Dermis blood vessel endothelial cell (primary cell): ENCODE measurements at places on chromosomes 11 and 22.

DNA sequence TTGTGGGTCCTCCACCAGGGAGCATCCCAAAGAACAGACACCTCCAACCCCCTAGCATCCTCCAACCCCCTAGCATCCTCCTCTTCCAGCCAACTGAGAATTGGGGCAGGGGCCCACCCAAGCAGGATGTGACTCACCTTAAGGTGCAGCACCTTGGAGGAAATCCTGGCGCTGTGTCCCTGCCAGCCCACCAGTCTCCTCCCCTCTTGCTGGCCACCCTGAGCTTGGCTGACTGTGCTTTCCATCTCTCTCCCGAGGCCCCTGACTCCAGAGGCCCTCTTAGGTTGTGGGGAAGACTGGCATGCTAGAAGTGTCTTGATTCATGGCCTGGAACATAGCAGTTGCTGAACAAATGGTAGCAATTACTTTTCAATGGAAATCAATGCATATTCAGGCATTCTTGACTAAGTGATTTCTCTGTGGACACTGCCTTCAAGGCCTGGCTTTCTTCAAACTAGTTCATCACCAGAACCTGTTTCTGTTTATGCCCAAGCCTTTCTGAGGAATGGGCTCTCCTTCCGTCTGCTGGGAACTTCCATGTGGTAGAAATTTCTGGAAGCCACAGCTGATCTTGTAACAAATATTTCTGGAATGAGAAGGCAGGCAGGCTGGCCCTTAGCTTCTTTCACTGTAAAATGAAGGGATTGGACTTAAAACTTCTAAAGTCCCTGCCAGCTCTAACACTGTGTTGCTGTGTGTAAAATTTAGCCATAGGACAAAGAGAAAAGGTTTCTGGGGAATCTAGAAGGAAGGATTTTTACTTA is 60.5 kb downstream of the CEP164 start:
- no peak for DNase-seq

DNA sequence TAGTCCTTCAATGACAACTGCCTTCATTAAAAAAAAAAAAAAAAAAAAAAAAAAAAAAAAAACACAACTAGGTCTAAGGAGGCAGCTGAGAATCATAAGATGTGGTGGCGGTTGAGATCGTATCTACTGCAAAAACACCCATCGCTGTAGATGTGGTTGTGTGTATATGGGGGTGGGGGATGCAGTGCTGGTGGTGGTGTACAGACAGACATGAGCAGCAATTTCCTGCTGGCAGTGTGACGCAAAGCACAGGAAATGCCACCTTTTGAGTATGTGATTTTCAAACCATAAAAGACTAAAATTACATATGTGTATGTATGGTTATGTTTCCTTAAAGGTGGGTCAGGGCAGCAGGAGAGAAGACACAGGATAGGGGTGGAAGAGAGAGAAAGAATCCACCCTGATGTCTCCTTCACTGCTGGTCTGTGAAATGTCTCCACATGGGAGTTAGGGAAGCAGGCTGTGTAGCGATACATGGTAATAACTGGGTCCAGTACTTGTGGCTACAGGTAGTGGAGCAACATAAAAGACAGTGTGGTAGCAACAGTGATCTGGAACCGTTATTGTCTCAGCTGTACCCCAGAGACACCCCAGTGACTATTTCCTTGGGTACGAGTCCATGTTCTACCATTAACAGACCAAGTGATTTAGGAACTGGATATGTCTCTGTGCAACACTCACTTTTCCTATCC is 57.9 kb downstream of the SYTL2 start:
- DNase-seq: peak; percentile 32

- no peak for DNase-seq
Observed at GRCh38 chr22:32788904-32789624, 12.4 kb upstream of the TIMP3 start.

GRCh38 chr11:134442246-134442645 is 30.2 kb upstream of the B3GAT1 start:
- DNase-seq: no peak

- DNase-seq: no peak
Observed at GRCh38 chr11:13728076-13728475, 59.6 kb downstream of the FAR1 start.

GRCh38 chr22:41935509-41935908 is 8.9 kb upstream of the TNFRSF13C start:
- DNase-seq: no peak

DNA sequence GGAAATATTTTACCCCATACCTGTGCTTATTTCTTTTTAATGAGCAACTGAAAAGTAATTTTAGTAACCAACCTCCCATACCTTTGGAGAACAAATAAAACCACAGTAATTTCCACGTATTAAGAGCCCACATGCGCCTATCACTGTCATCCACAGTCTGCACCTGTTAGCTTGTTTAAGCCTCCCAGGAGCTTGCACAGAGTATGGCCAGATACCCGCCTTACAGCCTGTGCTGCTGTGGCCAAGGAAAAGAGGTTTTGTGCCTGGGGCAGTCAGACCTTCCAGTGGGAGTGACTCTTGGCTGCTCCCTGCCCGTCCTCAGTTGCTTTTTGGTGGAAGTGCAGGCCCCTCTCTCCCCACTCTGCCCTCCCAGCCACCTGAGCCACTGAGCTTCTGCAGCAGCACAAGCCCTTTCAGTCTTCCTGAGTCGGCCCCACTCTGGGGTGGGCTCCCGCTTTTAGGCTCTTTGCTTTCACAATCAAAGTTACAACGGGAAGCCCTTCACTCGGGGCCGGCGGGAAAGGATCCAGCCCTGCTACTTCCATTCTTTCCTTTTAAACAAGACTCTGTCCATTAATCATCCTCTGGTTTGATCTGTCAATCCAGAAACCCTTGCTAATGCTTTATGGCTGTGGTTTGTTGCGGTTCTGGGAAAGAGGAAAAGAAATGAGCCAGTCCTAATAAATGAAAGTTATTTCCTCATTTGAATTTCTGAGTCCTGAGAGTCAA is 308.8 kb downstream of the TBC1D22A start:
- no peak for DNase-seq

DNA sequence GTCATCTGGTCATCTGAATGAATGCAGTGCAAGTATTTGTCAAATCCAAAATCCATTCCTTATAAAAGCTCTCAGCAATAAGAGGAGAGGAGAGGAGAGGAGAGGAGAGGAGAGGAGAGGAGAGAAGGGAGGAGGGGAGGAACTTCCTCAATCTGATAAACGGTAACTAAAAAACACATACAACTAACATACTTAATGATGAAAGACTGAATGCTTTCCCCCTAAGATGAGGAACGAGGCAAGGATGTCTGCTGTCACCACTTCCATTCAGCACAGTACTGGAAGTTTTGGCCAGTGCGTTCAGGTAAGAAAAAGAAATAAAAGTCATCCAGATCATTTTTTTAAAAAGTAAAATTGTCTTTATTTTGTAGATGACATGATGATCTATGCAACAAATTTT is 80.4 kb downstream of the CD82 start:
- no peak for DNase-seq

GRCh38 chr11:124644426-124645280 is 22.0 kb downstream of the TBRG1 start:
- peak; percentile 82 for DNase-seq

DNA sequence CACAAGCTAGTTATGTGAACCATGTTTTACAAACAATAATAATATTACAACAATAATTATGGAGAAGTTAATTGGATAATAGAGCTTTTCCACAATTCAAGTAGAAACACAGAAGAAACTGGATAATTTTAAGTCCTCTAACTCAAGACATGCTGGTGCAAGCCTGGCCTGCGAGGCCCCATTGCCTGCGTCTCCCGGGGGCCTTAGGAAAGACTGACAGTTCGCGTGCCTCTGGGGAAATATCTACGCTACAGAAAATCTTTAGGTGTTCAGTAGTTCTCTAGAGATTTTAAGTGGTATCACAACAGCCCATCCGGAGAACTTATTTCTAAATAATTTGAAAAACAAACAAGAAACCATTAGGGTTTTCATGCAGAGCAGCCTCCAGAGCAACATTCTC is 23.2 kb downstream of the GAL start:
- DNase-seq: no peak

- DNase-seq: no peak
Observed at GRCh38 chr11:31943056-31943780, 132.1 kb upstream of the PAX6 start.

- no peak for DNase-seq
Observed at GRCh38 chr11:81674211-81674610, 1059.5 kb downstream of the FAM181B start.

DNA sequence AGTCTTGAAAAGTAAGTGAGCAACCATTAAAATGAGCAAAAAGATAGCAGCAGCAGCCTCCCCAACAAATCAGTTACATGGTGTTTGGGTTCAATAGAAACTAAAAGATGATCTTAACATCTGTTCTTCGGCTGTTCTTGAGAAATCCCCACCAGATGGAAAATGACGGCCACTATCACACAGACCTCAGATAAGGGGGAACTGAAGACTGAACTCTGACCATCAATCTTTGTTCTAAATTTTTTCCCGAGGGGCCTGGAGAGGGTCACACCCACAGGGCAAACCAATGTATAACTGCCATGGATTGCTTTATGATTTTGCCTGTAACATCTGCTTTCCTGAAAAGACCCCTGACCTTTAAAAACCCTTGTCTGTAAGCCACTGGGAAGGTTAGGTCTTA is 624.8 kb upstream of the KIRREL3 start:
- no peak for DNase-seq

DNA sequence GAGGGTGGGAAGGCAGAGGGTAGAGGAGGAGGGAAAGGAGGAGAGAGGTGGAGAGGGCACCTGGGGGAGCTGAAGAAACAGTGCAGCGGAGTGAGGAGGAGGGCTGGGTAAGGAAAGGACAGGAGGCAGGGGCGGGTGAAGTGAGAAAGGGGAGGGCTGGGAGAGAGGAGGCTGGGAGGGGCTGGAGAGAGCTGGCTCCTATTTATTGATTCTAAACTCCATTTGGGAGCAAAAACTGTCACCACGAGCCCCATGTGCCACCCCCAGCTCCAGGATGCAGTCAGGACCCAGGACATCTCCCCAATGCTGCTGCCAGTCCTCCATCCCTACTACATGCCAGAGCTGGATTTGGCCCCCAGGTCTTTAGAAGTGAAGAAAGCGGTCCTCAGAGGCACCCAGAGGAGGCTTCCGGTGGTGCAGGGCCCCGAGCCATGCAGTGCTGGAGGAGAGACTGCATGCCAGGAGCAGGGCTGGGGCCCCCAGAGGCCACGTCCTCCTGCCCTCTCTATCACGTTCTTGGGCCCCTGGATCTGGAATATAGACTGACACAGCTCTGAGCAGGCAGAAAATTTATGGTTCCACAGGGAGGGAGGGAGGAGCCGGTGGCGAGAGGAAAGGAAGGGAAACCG is 53.7 kb downstream of the SLC22A12 start:
- no peak for DNase-seq

GRCh38 chr11:63592975-63593395 is 21.2 kb downstream of the PLAAT3 start:
- DNase-seq: peak; percentile 56

DNA sequence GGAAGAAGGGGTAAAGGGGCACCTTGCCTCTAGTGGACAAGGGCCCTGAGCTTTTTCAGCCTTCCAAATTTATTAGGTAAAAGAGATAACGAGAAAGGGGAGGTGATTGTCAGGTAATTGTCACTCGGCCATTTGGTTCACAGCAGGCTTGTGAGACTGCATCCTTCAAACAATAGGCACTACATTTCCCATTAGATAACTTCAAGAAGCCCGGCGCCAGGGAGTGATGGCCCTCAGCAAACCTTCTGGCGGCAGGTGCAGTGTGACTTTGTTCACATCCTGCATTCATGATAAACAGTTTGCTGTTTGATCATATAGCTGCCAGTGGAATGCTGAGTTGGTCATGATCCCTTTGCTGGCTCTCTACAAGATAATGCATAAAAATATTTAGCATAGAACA is 185.1 kb downstream of the CWF19L2 start:
- no peak for DNase-seq

DNA sequence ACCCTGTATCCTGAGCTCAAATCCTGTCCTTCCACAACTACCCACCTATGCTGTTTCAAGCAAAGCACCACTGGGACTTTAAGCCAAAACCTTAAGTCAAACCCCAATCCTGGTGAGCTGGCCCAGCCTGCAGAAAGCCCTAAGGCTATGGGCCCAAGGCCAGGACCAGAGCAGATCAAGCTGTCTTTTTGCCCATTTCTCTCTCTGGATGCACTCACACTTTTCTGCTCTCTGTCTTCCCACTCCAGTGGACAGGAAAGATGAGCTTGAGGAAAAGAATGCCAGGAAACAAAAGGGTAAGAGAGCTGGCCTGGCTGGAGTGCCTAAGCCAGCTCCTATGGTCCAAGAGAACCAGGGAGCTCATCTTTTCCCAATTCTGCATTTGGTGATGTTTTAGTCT is 284.3 kb upstream of the ISX start:
- DNase-seq: no peak

DNA sequence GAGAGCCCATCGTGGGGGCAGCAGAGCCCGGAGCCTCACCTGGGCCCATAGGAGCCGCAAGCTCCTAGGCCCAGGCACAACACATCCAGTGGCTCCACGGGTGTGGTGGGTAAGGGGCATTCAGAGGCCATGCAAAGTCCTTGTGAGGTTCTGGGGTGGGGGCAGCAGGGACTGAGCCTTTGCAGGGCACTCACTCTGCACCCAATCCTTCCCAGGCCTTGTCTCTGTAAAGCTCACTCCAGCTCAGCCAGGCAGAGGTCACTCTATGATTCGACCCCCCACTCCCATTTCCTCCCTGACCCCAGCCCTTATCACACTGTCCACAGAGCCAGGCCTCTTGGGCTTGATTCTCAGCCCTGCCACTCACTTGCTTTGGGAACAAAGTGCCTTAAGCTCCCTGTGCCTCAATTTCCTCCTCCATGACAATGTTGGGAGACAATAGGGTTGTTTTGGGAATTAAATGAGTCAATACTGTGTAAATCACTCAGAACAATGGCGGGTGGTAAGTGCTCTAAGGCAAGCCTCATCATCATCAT is 46.6 kb downstream of the LRRC32 start:
- DNase-seq: no peak

DNA sequence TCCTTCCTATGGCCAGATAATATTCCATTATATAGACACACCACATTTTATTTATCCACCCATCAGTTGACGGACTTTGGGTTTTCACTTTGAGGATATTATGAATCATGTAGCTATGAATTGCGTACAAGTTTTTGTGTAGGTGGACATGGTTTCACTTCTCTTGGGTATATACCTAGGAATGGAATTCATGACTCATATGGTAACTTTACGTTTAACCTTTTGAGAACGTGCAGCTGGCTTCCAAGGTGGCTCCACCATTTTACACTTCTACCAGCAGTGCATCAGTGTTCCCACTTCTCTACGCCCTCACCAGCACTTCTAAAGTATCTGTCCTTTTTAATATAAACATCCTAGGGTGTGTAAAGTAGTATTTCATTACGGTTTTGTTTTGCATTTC is 112.0 kb downstream of the PLEKHA7 start:
- peak; percentile 52 for DNase-seq

DNA sequence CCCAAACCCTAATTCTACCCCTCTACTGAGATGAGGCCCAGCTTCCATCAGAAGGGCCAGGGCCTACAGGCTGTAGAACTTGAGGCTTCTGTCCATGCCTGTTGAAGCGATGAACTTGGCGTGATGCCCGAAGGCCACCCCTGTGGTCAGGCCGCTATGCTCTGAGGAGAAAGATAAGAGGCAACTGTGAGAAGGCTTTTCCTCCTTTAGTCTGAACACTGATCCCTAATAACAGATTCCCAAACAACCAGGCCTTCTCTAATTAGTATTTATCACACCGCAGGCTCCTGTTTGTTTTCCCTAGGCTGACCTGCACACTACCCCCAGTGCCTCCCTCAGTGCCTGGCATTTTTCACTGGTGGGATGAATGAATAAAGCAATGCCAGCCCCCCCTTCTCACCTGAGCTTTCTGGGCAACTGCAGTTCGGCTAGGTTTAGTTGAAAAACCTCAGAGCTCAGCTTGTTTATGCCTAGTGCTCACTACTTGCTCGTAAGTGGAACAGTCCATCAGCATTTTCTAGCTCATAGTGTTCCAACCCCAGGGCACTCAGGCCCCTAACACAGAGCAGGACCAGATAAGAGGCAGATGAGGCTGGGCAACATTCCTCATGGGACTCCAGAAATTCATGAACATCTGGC is 15.2 kb downstream of the PRPF19 start:
- peak; percentile 69 for DNase-seq
